ENCODE measurements at places on chromosomes 12 and 14.

DNA sequence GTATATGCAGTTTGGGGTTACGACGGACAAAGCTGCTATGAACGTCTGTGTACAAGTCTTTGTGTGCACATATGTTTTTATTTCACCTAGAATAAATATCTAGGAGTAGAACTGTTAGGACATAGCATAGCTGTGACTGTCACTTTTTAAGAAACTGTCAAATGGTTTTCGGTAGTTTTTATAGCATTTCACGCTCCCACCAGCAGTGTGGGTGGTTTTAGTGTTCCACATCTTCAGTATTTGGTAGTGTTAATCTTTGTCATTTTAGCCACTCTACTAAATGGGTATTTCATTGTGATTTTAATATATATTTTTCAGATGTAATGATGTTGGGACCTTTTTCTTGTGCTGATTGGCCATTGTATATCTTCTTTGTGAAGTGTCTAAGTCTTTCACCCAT lies 109.1 kb upstream of the BCAT1 start:
- DNase-seq: no peak

GRCh38 chr14:67270933-67271332 lies 29.7 kb downstream of the PALS1 start:
- DNase-seq: no peak

GRCh38 chr14:98374136-98374535 lies 897.9 kb downstream of the BCL11B start:
- DNase-seq: no peak

- no peak for DNase-seq
Observed at GRCh38 chr14:37589715-37590427, 5.2 kb downstream of the FOXA1 start.

DNA sequence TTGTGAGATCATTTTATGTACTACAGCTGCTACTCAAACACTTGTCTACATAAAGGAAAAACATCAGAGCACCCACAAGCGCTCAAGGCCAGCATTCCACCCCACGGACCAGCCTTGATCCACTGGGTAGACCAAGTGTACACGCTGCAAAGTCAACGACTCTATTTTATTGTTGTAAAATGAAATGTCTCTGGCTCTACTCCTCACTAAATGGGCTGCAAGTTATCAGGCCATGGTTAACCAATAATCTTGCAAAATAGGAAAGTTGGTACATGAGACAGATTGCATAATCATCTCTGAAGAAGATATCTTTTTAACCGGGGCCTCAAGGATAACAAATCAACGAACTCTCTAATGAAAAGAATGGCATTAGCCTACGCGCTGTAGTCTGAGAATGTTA lies 69.9 kb upstream of the FOXN3 start:
- no peak for DNase-seq

DNA sequence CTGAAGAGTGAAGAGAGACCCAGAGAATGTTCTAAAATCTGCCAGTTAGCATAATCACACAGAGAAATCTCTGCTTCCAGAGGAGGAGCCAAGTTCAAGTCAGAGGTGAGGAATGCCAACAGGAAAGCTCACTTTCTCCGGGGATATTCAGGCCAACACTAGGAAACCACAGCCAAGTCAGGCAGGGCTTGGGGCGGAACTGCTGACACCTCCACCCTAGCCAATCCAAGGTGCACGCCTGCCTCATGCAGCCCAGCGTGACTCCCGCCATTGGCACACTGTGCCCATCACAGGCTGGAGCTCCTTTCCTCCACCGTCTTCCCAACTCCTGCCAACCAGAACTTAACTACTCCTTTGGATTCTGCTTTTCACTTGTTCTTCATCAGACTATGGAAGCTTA lies 374.3 kb upstream of the CCDC196 start:
- no peak for DNase-seq

- DNase-seq: no peak
Observed at GRCh38 chr12:46483572-46484395, 111.2 kb upstream of the SLC38A2 start.

GRCh38 chr14:75011356-75011994 lies 8.8 kb downstream of the EIF2B2 start:
- no peak for DNase-seq

DNA sequence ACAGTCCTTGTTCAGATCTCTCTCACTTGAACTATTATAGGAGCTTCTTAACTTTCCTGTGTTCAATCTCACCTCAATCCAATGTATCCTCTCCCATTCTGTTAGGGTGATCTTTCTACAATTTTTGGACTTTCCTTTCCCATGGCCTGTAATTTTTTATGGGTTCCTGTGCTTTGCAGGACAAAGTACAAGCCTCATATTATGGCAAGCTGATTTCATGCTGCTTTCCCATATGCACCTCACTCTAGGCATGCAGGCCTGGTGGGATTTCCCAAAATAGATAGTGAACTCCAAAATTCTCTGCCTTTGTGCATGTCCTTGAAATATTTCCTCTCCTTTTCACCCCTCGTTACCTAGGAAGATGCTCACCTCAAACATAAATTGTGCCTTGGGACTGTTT lies 499.4 kb downstream of the NAV3 start:
- no peak for DNase-seq

DNA sequence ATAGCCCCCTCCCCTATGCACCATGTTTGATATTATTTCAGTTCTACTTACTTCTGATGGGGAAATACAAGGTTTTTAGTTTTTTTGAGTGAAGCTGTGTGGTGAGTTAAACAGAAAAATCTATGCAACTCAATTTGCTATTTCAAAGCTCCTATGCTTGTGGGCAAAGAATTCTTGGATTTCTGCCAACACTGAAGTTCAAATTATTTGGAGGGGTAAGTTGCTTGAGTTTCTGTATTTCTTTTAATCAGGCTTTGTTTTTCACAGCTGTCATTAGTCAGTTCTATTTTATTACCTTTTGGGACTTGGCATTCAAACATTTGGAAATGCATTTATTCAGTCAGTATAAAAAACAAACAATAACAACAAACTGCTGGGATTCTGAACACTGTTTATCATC lies 407.5 kb upstream of the MGAT4C start:
- DNase-seq: no peak

DNA sequence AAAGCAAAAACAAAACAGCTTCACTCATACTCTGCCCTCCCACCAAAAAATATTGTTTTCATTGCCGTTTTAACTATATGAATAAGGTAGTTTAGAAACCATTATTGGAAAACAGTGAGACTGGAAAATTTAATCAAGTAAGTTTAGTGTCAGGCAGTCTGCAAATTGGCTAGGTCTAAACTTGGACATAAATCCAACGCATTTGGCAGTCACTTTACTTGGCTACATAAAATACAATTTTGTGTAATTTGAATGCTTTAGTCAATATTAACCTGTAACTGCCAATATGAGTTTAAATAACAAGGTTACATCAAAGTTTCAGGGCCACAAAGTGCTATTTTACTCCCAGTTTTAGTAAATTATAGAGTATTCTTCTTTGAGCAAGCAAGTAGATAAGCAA lies 202.3 kb upstream of the SLC38A2 start:
- DNase-seq: no peak

GRCh38 chr12:66916189-66916588 lies 237.3 kb upstream of the GRIP1 start:
- no peak for DNase-seq

- DNase-seq: no peak
Observed at GRCh38 chr14:104320611-104321086, 182.3 kb downstream of the KIF26A start.

- no peak for DNase-seq
Observed at GRCh38 chr14:23831596-23831995, 122.0 kb upstream of the DHRS4 start.

GRCh38 chr14:58598028-58598803 lies 39.5 kb upstream of the DACT1 start:
- DNase-seq: no peak

GRCh38 chr14:35197015-35197414 lies 74.7 kb downstream of the PRORP start:
- DNase-seq: no peak

DNA sequence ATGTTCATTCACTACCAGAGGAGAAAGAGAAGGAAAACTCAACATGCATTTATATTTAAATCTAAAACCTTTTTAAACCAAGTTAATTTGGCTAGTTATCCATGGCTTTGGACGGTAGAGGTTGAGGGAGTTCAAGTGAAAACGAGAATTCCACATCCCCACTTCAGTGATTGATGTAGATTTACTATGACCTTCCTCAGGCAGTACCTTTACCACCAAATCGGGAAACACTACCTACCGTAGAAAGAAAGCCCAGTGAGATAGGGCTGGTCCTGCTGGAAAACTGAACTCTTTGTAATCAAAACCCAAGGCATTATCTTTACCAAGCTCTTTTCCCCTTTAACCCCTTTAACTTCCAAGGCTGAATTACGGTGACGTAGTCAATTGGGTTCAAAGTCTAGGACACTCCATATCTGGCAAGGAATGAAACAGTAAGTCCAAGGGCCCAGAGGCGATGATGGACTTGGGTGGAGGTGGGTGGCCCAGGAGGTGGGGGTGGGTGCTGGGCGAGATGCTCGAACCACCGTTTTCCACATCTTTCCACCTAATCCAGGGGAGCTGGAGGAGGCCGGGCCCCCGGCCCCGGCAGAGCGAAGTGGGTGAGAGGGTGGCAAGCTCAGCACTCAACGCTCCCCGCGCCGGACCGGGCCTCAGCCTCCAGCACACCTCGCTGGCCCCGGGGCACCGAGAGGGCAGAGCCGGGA lies 618 bp downstream of the SEC23A start:
- no peak for DNase-seq

- DNase-seq: no peak
Observed at GRCh38 chr14:96693987-96694386, 103.2 kb upstream of the VRK1 start.

- DNase-seq: no peak
Observed at GRCh38 chr14:73461478-73462047, 3.2 kb upstream of the NUMB start.

DNA sequence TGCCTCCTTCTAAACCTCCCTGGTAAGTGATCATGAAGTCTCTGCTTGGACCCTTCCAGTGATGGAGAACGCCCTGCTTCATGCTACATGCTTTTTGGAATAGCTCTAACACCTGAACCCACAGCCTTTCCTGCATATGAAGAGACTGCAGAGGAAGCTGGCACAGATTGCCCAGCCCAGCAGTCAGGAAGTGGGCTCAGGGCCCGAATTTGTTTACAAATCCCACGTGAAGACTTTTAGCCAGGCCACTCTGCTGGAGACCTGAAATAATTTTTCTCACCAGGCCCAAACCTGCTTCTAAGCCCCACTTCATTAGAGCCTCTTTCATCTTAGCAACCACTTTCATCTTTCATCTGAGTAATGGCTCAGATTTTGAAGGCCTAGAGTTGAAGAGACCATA lies 22.9 kb downstream of the RTN1 start:
- DNase-seq: no peak

GRCh38 chr14:96267336-96267735 lies 11.3 kb downstream of the BDKRB1 start:
- DNase-seq: no peak

DNA sequence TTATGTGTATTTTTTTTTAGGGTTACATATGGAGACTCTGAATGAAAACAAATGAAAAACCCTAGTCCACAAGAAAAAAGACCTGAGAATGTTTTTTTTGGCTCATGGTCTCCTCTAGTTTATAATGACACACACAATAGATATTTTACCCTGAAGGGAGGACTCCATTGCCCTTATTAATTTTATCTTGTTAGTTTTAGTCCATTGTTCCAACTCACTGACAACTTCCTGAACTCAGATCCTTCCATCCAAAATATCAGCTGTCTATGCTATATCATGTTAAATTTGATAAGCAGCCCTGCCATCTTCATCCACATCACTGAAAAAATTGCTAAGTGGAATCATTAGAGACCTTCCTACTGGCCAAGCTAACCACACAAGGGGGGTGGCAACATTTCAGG lies 232.1 kb downstream of the MON2 start:
- DNase-seq: no peak

- DNase-seq: no peak
Observed at GRCh38 chr12:70640901-70641300, 3.7 kb upstream of the PTPRB start.

DNA sequence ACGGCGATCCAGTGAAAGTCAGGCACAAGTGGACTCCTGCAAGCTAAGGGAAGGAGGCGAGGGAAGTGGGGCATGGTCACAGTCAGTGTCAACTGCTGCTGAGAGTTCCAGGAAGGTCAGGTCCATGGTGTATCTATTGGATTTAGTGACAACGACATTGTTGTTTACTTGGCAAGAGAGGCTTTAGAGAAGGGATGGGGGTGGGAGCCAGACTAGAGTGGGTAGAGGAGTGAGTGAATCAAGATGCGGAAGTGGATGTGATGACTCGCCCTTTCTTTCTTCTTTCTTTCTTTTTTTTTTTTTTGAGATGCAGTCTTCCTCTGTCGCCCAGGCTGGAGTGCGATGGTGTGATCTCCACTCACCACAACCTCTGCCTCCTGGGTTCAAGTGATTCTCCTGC lies 12.5 kb downstream of the P2RX7 start:
- no peak for DNase-seq

Measured in activated CD8-positive, alpha-beta memory T cell treated with anti-CD3 and anti-CD28 coated beads for 48 hours (primary cell).